ENCODE measurements at places on chromosomes 5 and 9.

DNA sequence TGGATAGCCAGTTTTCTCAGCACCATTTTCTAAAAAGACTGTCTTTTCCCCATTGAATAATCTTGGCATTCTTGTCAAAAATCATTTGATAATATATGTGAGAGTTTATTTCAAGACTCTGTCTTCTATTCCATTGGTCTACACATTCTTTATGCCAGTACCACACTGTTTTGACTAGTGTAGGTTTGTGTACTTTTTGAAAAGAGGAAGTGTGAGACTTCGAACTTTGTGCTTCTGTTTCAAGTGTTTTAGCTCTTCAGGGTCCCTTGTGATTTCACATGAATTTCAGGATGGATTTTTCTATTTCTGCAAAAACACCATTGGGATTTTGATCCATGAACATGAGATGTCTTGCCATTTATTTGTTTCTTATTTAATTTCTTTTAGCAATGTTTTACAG lies 78.5 kb upstream of the ALDH1A1 start:
- DNase-seq = no peak

DNA sequence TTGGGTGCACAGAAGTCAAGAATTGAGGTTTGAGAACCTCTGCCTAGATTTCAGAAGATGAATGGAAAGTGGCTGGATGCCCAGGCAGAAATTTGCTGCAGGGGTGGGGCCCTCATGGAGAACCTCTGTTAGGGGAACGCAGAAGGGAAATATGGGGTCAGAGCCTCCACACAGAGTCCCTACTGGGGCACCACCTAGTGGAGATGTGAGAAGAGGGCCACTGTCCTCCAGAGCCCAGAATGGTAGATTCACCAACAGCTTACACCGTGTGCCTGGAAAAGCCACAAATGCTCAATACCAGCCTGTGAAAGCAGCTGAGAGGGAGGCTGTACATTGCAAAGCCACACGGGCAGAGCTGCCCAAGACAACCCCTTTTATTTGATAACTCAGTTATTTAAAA lies 383.5 kb downstream of the TLE4 start:
- DNase-seq = no peak

DNA sequence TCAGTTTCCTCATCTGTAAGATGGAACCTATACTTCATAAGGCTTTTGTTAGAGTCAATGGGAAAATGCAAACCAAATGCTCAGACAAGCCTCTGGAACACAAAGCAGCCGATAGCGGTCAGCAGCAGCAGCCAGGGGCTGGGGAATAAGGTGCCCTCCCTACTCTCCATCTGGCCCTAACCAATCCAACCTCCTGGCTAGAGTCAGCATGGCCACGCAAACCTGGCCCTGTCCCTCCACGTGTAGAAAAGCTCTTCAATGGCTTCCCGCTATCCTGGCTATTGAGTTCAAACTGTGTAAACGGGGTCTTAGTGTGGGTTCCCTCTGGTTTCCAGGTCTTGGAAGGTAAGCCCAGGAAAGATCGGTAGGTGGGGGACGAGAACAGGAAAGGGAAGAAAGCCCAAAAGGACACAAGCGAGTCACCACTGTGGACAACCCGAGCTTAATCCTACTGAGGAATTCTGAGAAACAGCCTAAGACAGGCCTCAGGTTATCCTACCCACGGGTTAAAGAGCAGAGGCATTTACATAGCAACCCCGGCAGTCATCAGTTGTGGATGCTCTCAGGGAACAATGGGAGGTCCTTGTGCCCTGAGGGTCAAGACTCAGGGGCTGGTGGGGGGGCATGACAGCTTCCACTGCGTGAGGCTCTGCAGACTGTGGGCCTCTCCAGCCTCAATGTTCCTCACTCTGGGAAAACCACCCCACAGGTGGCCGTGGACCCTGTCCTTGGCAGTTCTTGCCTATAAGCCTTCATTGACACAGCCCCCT lies 30.9 kb downstream of the FABP6 start:
- no peak for DNase-seq

GRCh38 chr9:124366476-124367220 lies 48.6 kb downstream of the PSMB7 start:
- DNase-seq = no peak

- DNase-seq = peak; percentile 42
These were observed 40.2 kb downstream of the RXRA start for GRCh38 chr9:134366223-134367031.

- DNase-seq = no peak
These were observed 26.4 kb upstream of the CTNNA1 start for GRCh38 chr5:138726848-138727247.

DNA sequence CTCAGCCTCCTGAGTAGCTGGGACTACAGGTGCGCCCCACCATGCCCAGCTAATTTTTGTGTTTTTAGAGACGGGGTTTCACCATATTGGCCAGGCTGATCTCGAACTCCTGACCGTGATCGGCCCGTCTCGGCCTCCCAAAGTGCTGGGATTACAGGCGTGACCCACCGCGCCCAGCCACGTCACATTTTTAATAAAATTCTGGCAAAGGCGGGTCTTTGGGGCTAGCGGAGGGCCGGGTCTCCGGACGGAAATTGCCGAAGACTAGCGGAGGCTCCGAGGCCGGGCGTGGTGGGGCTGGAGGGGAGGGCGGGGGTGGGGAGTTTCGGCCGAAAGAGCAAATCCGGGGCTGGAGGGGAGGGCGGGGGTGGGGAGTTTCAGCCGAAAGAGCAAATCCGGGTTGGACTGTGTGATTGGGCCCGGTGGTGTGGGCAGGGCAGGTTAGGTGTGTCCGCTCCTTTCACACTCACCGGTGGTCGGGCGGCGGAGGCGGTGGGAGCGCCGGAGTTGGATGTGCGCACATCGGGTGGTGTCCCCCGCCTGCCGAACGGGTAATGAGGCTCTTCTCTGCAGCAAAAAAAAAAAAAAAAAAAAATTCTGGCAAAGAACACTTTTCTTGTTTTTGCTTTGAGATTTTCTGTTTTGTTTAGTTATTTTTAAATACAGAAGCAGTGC lies 27.1 kb downstream of the RUFY1 start:
- no peak for DNase-seq

- DNase-seq = no peak
These were observed 21.2 kb downstream of the ENC1 start for GRCh38 chr5:74619308-74619707.

- no peak for DNase-seq
These were observed 140.3 kb upstream of the FER start for GRCh38 chr5:108607421-108607820.

- no peak for DNase-seq
These were observed 35.6 kb downstream of the MRPL36 start for GRCh38 chr5:1763960-1764605.

DNA sequence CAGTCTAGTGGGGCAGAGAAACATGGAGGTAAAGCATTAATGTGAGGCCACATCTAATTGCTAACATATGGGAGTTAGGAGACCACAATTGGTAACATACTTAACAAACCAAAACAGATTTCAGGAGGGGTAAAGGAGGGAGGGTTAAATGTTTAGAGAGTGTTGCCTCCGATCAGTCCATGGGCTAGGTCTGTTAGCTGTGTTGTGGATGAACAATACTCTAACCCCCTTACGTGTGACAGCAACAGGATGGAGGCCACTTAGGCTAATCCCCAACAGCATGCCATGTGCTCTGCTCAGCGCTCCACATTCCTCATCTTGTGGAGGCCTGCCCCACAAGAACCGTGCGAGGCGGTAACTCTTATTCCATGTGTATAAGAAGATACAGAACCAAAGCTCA lies 167.0 kb downstream of the CRB2 start:
- no peak for DNase-seq

DNA sequence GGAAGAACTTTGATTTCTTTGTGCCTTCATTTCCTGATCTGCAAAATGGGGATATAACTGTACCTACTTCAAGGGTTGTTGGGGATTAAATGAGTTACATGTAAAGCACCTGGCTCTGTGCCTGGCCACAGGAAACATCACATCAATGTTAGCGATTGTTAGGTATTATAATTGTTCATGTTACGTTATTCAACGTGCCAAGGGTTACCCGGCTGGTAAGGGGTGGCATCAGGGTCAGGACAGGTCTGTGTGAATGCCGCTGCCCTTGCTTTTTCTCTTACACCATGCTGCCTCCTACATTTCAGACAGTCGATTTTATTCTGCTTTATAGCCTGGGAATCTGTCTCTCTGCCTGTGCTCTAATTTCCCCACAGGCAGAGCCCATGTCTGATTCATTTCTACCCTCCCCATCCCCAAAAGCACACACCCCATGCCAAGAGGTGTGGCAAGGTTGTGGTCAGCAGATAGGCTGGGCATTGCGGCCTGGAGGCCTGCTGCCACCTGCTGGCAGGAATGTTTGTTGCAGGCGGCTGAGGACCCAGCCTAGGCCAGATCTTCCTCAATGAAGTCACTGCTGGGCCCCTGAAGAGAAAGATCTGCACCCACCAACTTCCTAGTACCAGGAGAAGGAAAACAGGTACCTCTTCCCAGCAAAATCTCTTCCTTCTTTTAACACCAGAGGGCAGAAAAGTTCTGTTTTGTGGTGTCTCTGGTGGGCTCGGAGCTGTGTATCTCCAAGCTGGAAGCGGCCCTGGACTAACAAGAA lies 5.3 kb downstream of the ANKS6 start:
- DNase-seq = peak; percentile 44

GRCh38 chr9:38110476-38110875 lies 41.4 kb upstream of the SHB start:
- no peak for DNase-seq

DNA sequence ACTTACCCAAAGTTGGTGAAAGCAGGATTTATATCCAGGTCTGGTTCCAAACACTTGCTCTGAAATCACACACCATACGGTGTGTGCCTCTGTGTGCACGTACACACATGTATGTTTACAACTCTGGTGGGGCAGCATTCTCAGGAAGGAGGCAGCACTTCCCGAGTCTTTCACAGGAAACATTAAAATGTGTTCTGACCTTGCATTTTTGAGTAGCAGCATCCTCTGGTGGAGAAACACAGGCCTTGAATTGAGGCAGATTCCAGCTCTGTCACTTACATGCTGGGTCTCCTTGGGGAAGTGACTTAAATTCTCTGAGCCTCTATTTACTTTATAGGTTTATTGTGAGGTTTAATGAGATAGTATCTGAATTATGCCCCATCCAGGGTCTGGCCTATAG lies 126.4 kb downstream of the RGS3 start:
- DNase-seq = peak; percentile 17

DNA sequence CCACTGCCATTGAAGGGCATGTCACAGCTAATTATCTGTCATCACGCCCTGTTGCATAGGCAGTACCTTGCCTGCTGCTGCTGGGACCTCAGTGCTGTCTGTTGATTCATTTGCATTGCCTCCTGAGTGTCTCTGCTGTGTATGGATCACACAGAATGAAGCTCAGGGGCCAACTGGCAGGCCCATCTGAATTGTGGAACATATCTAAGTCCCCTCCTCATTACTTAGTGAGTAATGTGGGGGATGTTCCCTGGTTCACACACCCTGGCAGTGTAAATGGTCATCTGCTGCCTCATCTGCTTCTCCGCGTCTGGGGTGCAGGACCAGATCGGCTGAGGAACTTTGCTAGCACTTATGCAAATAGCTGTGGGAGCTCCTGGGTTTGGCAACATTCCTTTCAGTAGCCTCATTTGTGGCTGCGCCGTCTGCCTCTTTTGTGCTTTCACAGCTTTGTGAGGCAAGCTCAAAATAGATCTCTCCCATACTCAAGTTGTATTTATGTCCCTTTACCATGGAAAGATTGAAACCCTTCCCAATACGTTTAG lies 25.4 kb downstream of the TYRP1 start:
- DNase-seq = no peak

DNA sequence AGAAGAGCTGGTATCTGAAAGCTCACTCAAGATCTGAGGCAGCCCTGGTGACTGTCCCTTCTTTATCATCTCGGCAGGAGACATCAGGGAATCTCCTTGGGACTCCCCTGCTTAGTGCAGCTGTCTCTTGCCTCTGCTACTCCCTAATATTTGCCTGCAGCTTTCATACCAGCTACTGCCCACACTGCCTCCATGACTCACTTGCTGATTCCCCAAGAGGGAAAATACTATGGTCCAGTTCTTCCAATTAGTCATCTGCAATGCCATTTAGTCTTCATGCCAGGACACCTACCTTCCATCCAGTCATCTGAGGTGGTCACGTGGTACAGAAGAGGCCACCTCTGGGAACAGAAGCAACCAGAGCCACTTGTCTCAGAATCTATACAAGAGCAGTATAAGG lies 270.8 kb downstream of the NTRK2 start:
- no peak for DNase-seq
